ENCODE measurements at places on chromosomes 5 and 9. TPM values are rescaled to one million over a fixed set of nuclear protein-coding genes. Genes with fewer than 3 reads are reported as not detected.

GRCh38 chr5:89613222-89613956 lies 730.4 kb upstream of the MEF2C start:
- peak; percentile 73 for DNase-seq

- DNase-seq = no peak
Measured at GRCh38 chr5:5278201-5278814, 138.2 kb downstream of the ADAMTS16 start.

DNA sequence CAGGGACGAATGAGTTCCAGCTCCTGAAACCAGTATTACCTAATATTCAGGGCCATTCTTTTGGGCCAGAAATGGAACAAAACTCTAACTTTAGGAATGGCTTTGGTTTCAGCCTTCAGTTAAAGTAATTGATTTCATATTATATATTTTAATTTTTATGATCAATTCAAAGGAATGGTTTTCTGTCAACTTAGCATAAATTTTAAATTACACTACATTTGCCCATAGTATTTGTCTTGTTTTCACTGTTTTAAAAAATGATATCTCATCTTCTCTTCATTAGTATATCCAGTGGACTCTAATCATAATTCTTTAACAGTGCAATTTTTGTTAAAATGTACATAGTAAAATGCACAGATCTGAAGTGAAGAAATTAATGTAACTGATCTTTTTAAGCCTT lies 1.9 kb upstream of the PCDHB16 start:
- no peak for DNase-seq

GRCh38 chr5:36585701-36586100 lies 20.7 kb upstream of the SLC1A3 start:
- DNase-seq = no peak

DNA sequence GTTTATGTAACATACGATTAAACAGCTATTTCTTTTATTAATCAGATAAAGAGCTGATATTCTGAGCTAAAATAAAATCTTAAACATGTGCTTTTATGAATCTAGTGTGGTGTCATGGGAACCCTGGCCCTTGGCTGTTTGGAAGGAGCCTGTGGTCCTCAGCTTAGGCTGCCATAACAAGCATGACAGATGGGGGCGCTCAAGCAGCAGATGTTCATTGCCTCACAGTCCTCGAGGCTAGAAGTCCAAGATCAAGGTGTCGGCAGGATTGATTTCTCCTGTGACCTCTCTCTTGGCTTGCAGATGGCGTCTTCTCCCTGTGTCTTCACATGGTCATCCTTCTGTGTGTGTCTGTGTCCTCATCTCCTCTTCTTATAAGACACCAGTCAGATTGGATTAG lies 448.2 kb downstream of the GADD45G start:
- DNase-seq = no peak

GRCh38 chr5:157253547-157253946 lies 12.4 kb upstream of the CYFIP2 start:
- peak; percentile 44 for DNase-seq

GRCh38 chr5:112738191-112738560 lies 491 bp downstream of the APC start:
- peak; percentile 7 for DNase-seq

DNA sequence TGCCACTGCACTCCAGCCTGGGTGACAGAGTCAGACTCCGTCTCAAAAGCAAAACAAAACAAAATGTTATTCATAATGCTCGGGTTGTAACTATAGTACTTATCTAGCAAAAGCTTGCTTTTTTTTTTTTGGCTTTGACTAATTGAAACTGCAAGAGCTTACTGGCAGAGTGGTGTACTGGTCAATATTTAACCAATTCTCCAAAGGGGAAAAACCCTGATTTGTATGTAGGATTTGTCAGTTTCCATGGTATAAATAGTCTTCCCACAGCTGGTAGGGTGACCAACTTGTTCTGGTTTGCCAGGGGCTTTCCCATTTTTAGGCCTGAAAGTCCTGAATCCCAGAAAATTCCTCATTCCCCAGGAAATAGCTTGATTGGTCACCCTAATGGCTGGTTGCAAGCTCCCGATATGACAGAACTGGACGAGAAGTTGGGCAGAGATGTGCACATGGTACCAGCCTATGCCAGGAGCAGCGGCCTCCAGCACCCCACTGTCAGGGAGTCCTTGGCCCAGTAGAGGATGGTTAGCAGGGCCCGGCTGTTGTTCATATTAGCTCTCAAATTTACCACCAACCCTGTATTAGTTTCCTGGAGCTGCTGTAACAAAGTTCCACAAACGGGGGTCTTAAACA lies 58.0 kb downstream of the FXN start:
- DNase-seq = no peak

DNA sequence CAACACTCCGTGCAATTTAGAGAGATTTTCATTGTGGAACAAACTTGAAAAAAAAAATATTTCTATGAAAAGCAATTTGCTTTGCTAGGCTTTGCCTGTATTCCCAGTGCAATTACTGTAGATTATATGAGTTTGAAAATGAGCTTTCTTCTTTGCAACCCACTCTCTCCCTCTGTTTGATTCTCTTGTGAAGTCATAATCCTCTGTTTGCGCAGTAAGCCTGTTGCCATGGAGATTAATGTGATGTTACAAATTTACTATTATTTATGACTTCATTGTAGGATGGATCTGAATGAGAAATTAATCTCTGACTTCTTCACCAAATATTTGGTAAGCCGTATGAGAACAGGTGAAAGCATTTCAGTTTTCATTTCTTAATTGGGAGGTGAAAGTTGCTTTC lies 320.3 kb downstream of the SPATA31D1 start:
- no peak for DNase-seq

- peak; percentile 71 for DNase-seq
Measured at GRCh38 chr9:131739959-131740648, at the start of gene RAPGEF1. Gene RAPGEF1 (minus strand): TSS chr9:131740076. CDS start chr9:131739830, 246 bp downstream.

- no peak for DNase-seq
Measured at GRCh38 chr5:136703036-136703435, 337.7 kb upstream of the TRPC7 start.

DNA sequence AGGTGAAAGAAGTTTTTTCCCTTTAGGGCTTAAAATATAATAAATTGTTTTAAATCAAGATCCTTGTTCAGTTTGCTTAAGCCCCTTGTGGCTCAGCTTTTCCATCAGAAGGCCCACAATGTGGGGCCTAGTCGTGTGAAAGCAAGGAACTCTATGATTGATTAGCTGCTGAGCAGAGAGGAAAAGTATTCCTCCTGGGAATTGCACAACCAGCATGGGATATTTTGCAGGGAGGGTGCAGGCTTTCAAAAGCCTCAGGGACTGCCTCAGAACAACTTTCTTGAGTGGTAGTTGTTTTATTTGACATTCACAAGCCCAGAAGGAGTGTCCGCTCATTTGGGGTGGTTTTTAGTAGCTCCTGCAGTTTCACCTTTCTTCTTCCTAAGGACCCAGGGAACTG lies 19.8 kb downstream of the TTC23L start:
- DNase-seq = no peak

PTGES2 gene
- total RNA-seq = 136 TPM

MEIKIN gene
- not detected for total RNA-seq

COL27A1 gene
- 7.8 TPM for total RNA-seq

FOXD1 gene
- 62.3 TPM for total RNA-seq

NFX1 gene
- total RNA-seq = 20.3 TPM

SV2C gene
- total RNA-seq = 0.03 TPM

PCDHGA4 gene
- total RNA-seq = 0.63 TPM

GLRA1 gene
- not detected for total RNA-seq

GBGT1 gene
- total RNA-seq = 13.9 TPM

All from Daoy (cell line).